Activated naive CD4-positive, alpha-beta T cell (primary cell): ENCODE measurements at places on chromosomes 3 and 15.

DNA sequence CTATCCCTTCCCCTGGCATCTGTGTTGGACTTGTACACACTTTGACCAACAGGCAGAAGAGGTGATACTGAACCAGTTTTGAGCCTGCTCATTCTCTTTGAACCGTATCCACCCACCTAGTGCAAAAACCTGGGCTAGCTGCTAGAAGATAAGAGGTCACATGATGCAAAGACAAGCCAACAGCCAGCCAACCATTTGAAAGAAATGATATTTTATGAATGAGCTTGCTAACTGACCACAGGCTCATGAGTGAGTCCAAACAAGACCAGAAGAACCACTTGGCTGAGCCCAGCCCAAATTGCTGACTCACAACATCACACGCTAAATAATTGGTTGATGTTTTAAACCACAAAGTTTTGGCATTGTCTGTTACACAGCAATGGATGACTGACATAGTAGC lies 74.0 kb upstream of the CTNNB1 start:
- no peak for DNase-seq

DNA sequence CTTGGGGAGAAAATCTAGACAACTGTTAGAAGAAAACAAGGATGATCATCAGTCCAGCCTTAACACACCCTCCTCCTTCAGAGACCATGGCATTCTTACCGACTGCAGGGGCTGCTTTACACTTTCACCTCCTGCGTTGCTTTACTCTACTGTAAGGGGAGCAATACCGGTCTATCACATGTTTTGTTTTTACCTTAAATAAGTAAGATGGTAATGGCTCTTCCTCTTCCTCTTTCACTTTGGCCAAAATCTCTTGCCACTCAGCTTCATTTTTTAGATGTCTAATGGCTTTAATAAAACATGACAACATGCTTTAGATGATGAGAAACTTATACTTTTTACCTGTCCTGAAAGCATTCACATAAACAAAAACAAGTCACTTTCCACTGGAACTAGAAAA lies 33.4 kb upstream of the STIMATE start:
- DNase-seq, result no peak

DNA sequence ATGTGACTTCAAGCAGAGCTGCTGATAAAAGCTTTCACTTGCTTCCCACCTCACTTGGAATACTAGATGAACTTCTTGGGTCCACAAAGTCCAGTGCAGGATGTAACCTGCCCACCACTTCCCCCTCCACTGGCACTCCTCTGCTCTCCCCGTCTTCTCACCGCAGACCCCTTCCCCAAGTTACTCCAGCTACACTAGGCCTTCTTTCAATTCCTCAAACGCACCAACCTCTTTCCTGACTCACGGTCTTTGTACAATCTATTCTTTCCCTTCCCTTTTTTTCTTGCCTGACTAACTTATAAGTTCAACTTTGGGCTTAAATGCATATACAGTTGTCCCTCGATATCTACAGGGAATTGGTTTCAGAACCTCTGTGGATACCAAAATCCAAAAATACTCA lies 5.2 kb upstream of the ATP13A3 start:
- no peak for DNase-seq

GRCh38 chr3:184549796-184550577 lies 11.6 kb upstream of the EPHB3 start:
- no peak for DNase-seq

- peak; percentile 24 for DNase-seq
These were observed 58.4 kb downstream of the RGMA start for GRCh38 chr15:93030430-93031102.

GRCh38 chr3:187954873-187955586 lies 198.9 kb upstream of the LPP start:
- no peak for DNase-seq

GRCh38 chr15:100818927-100819326 lies 60.7 kb upstream of the ALDH1A3 start:
- DNase-seq, result no peak

GRCh38 chr3:4270720-4271119 lies 32.4 kb upstream of the SETMAR start:
- no peak for DNase-seq

DNA sequence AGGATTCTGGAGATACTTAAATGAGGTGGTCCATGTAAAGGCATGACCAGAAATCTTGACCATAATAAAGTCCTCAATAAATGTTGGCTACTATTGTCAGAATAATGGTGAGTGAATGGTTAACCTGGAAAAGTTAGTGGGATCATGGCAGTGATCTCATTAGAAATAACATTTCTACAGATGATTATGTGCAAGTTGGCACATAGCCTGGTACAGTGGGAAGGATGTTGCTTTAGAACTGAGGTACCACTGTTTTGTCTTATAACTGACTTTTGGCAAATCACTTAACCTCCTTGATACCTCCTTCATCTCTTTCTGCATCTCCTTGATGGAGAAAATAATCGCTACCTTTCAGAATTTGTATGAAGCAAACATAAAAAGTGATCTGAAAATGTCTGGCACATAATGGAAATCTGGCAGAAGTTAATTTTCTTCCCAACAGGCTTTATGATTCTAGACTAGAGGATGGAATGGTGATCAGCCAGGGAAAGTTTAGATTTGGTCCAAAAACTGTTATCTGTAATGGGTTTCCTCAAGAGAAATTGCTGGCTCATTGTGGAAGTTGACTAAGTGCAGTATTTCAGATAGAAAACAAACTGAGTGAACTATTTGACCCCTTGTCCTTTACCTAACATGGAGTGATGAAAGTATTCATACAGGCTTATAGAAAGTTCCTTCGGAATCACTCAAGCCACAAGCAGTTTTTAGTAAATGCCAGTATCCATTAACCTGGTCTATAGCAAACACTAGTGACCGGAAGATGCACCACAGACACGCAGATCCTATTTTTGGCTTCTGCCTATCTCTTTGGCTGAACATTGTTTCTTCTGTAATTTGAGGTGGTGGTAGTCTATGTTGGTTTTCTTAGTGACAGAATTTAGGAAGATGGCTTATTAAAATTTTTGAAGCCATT lies 449.6 kb upstream of the TGFBR2 start:
- no peak for DNase-seq

GRCh38 chr3:55742022-55742831 lies 255.1 kb upstream of the WNT5A start:
- no peak for DNase-seq

DNA sequence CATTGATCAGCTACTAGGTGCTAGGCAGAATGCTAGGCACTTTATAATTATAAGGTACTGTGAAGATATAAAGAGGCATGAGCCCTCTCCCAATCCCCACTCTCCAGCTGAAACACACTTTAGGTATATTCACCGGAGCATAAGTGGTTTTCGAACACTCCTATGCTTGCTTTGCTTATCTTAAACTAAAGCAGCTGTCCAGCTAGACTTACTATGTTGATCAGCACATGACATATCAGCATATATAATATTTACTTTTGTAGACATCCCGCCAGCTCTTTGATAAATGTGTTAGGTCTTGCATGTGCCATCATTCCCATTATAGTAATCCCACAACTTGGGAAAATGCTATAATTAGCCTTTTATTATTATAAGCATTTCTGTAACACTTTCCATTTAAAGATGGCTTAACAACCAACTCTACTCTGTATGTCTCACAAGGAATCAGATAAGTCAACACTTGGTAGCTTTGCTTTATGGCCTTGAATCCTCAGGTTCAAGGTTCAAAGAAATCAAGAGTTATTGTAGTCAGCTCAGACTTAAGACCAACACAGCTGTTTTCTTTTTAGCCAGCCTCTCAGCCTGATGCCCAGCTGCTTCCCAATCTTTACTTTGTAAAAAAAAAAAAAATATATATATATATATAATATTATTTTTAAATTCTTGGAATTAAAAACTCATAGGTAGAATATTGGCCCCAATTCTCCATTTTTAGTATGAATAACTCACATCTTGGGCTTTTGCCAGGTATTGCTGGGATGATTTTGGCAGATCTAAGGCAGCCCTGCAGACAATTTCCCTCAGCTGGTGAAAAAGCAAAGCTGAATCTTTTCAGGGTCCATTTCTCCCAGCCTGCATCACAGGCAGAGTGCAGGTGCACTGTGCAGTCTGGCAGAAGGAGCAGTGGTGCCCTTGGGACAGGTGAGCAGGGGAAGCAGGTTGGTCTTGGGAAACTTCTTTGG lies 104.2 kb downstream of the THRB start:
- DNase-seq, result no peak

DNA sequence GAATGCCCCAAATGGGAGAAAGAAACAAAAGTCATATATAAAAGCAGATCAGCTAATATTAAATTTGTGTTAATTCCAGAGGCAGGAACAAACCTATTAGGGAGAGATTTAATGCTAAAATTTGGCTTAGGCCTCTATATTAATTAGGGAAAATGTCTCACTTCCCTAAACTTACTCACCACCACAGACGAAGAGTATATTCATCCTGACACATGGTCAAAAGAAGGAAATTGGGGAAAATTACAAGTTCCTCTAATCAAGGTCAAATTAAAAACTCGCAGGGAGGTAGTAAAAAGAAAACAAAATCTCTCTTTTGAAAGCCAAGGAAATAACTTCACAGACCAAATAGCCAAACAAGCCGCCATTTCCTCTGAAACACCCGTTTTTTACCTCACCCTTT lies 32.2 kb downstream of the GRM2 start:
- DNase-seq, result no peak

GRCh38 chr15:100158356-100158755 lies 183.4 kb downstream of the ADAMTS17 start:
- no peak for DNase-seq

DNA sequence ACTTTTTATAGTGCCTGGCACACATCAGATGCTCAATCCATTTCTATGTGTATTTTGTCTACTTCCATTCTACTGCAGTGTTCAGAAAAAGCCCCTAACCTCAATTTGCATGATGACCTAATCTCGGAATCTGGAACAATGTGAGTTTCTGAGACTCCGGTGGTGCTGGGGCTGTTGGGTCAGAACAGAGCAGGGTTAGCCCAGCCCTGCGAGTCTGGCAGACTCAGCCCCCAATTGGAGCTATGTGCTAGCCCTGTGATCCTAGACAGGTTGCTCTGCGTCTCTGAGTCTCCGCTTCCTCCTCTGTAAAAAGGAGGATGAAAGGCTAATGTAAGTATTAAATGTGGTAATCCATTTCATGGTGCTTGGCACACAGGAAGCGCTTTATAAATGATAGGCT lies 95.0 kb upstream of the ICE2 start:
- DNase-seq, result peak; percentile 14

GRCh38 chr3:13221491-13222061 lies 148.3 kb upstream of the IQSEC1 start:
- no peak for DNase-seq

- DNase-seq, result no peak
These were observed 998.6 kb downstream of the NAALADL2 start for GRCh38 chr3:175857666-175858270.

GRCh38 chr15:31136016-31136415 lies 34.5 kb upstream of the TRPM1 start:
- no peak for DNase-seq

GRCh38 chr3:185961675-185962232 lies 23.9 kb upstream of the TRA2B start:
- no peak for DNase-seq

- DNase-seq, result no peak
These were observed 7.3 kb upstream of the LMCD1 start for GRCh38 chr3:8494327-8494726.

DNA sequence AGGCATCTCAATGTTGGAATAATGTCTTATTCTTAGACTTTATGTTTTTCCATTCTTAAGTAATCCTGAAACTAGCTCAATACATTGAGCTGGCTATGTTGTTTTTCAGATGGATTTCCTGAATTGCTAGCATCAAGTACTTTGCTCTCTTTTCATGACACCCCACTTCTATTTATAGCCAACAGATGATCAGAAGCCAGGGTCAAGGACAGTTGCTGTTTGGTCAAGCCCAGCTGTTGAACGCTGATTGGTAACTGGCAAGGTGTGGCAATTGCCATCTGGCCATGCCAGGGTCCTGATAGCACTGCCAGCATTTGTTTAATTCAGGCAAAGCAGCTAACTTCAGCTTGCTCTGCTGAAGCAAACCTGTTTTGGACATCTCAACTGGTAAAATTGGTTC lies 46.2 kb upstream of the PLCL2 start:
- no peak for DNase-seq

GRCh38 chr3:66348704-66349103 lies 127.9 kb downstream of the SLC25A26 start:
- no peak for DNase-seq

- DNase-seq, result no peak
These were observed 38.2 kb downstream of the SNX4 start for GRCh38 chr3:125481786-125482185.

- no peak for DNase-seq
These were observed 930.7 kb downstream of the MCTP2 start for GRCh38 chr15:95162069-95162468.

- DNase-seq, result no peak
These were observed at the start of gene STRA6 for GRCh38 chr15:74202452-74203401. TSS of gene STRA6 (minus strand) at chr15:74202787. CDS start at chr15:74202267, 520 bp downstream.

GRCh38 chr3:135896613-135897012 lies 68.9 kb upstream of the PPP2R3A start:
- no peak for DNase-seq

DNA sequence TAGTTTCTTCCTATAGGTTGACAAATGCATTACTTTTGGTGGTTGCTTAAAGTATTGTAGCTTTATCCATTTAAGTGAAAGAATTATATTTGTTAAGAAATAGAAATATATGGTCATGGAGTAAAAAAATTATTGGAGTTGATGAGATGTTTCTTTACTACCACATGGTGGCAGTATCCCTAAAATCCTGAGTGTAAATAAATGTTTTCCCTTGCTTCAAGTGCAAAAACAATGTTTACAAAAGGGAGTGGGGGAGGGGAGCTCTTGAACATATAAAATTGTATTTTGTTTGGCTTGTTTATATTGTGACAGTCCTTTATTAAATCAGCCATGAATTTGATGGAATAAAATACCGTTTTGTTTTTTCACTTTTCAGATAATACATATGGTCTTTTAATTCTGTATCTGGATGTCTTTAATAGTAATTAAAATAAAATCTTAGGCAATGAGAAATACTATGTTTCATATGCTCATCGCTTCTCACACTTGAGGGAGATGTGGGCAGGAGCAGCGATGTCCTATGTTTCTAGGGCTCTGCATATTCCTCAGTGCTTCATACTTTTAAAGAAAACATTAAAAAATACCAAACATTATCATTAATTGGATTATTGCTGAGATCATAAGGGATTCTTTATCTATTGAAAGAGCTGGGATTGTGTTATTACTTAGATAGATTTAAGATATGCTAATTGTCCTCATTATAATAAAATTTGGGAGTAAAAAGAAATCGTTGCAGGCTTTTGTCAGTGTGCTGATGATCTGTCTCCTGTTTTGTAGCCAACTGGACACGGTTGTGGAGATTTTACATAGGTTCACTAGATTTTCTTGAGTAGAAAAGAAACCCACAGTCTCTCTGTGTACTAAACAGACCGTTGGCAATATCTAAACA lies 349.7 kb downstream of the TUSC7 start:
- DNase-seq, result no peak

- DNase-seq, result no peak
These were observed 119.9 kb downstream of the ALDH1A2 start for GRCh38 chr15:57945616-57946015.

DNA sequence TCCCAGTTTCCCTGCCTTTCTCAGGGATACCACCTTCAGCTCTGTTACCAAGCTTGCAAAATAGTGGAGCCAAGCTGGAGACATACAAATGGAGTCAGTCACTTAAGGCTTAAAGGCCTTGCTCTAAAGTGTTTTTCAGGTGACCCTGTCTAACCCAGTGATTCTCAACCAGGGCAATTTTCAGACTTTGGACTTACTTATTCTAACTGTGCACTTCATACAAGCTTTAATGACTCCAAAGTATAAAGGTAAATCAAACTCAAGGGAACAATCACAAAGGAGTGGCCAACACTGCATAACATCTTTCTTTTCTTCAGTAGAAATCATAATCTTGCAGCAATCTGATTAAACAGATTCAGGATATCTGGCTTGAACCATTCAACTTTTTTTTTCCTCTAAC lies 9.4 kb downstream of the ANO10 start:
- DNase-seq, result no peak
